ENCODE measurements at places on chromosomes 4 and X.

- no peaks in the 10 kb centered on the region for H3K27me3 ChIP-seq
- H3K36me3 ChIP-seq, result peaks cover 18% of the 10 kb centered on the region
- H3K4me3 ChIP-seq, result no peak overlapping the region
- H3K27ac ChIP-seq, result no peak overlapping the region
- no peaks in the 10 kb centered on the region for H3K4me1 ChIP-seq
- no peak for DNase-seq
Measured at GRCh38 chrX:136214551-136214950, 36.6 kb downstream of the MAP7D3 start.

DNA sequence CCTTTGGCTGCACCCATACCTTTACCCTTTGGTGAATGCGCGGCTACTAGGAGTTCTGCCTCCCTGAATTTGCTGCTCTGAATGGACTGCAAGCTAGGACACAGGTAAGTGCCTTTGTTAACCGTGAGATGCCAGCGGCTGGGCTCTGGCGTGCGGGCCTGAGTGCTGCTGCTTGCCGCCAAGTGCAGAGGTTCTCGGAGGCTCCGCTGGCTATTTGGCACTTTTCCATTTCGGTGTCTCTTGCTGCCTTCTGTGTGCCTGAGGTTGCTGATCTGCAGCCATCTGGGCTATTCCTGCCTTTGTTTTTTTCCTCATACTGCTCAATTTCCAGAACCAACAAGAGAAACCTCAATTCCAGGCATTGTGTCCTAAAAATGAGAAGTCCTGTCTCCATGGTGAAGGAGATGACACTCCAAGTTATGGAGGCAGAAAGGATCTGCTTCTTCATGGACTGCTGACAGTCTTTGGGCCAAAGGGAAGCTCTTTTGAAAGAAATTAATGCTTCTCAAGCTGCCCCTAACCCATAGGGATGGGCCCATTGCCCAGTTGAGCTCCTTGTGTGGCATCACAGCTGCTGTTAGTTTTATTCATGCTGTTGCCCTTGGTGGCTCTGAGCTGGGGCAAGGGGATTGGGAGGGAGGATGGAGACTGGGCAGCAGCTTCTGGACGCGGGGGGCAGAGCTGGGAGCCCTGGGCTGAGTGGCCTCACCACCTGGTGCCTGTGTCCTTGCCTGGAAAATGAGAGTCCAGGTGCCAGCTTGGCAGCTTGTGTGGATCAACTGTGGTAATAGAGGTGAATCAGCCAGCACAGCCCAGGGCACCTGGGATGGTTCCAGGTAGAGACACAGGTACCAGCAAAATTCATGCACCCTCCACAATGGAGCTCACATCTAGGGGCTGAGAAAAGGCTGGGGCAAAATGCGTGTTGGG is 3.8 kb upstream of the TBC1D14 start:
- H3K27me3 ChIP-seq, result no peaks in the 10 kb centered on the region
- no peak overlapping the region for H3K4me3 ChIP-seq
- H3K27ac ChIP-seq, result no peak overlapping the region
- DNase-seq, result no peak

DNA sequence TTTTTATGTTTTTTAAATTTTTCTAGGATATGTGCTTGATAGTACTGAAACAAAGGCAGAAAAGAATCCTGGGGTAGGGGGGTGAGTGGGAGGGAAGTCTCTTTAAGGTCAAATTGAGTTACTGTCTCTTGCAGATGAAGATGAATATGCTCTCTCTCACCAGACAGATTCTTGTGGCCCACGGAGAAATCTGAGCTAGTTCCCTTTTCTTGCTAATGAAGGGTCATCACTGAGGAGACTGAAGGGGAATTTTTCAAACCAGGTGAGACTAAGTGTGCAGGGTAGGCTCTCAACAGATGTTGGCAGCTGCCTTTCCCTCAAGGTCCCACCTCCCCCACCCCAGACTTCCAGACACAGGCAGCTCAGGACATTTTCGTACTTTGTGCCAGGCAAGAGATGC is 21.5 kb downstream of the FAM9C start:
- no peak for DNase-seq
- H3K4me1 ChIP-seq, result no peaks in the 10 kb centered on the region
- no peaks in the 10 kb centered on the region for H3K27me3 ChIP-seq
- no peak overlapping the region for H3K4me3 ChIP-seq
- H3K36me3 ChIP-seq, result 0 out of 2 replicates have a peak, but pooled peaks cover 1% of the 10 kb centered on the region

- peak; percentile 92 for DNase-seq
- peaks cover 4% of the 10 kb centered on the region for H3K4me1 ChIP-seq
- no peaks in the 10 kb centered on the region for H3K27me3 ChIP-seq
- H3K4me3 ChIP-seq, result no peak overlapping the region
- H3K27ac ChIP-seq, result no peak overlapping the region
Measured at GRCh38 chr4:148782284-148782683, 340.1 kb upstream of the NR3C2 start.

DNA sequence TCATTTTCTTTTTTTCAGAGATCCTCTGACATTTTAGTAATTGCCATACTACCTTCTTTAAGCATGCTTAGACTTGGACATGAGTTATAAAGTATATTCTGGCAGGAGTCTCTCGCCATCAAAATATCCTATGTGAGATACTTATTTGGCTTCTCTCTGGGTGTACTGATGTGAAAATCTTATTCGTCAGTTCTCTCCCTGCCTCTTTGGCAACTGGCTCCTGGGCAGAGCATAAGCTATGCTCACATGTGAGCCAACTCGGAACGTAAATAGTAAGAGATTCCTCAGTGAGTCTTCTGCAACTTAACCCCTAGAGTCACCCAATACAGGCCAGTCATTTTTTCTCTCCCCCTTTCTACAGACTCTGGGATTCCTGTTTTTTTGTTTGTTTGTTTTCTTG is 91.6 kb downstream of the MAGEB17 start:
- DNase-seq, result no peak
- H3K27me3 ChIP-seq, result no peaks in the 10 kb centered on the region
- no peaks in the 10 kb centered on the region for H3K4me1 ChIP-seq
- H3K27ac ChIP-seq, result no peak overlapping the region
- no peak overlapping the region for H3K4me3 ChIP-seq
- peaks cover 11% of the 10 kb centered on the region for H3K36me3 ChIP-seq

GRCh38 chr4:87620086-87620485 is 11.8 kb downstream of the DSPP start:
- no peak overlapping the region for H3K4me3 ChIP-seq
- H3K36me3 ChIP-seq, result no peaks in the 10 kb centered on the region
- no peaks in the 10 kb centered on the region for H3K4me1 ChIP-seq
- no peak overlapping the region for H3K27ac ChIP-seq
- H3K27me3 ChIP-seq, result no peaks in the 10 kb centered on the region

DNA sequence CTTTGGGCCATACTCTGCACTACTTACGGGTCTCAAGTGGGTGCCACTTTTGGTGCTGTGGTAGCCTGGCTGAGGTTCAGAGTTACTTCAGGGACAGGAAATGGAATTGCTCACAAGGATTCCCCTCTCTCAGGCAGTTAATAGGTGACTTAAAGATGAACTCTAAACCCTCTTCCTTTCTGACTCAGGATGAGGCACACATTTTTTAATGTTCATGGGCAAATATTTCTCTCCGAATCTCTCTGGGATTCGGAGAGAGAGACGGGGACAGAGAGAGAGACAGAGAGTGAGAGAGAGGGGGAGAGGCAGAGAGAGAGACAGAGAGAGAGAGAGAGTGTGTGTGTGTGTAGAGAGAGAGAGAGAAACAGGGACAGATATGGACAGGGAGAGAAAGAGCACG is 79.8 kb downstream of the NYX start:
- no peak for DNase-seq
- H3K27ac ChIP-seq, result no peak overlapping the region
- H3K4me3 ChIP-seq, result no peak overlapping the region
- no peaks in the 10 kb centered on the region for H3K4me1 ChIP-seq
- H3K27me3 ChIP-seq, result no peaks in the 10 kb centered on the region
- H3K36me3 ChIP-seq, result peaks cover 36% of the 10 kb centered on the region

- no peaks in the 10 kb centered on the region for H3K4me1 ChIP-seq
- no peak overlapping the region for H3K4me3 ChIP-seq
- H3K27ac ChIP-seq, result no peak overlapping the region
- no peak for DNase-seq
Measured at GRCh38 chrX:136159611-136160025, 12.3 kb downstream of the FHL1 start.

DNA sequence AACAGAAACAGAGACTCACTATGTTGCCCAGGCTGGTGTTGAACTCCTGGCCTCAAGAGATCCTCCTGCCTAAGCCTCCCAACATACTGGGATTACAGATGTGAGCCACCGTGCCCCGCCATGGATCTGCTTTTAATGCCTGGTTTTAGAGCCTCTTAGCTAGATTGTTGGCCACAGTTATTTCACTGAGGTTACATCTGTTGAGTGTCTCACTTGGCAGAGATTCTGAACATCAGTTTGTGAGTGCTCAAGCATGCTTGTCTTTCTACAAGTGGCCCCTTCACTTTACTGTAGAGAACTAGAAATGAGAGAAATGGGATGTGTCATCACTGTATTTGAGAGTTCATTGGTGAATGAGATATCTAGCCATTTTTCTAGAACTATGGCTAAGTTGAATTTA is 218.5 kb downstream of the APBB2 start:
- DNase-seq, result no peak
- no peaks in the 10 kb centered on the region for H3K36me3 ChIP-seq
- H3K4me3 ChIP-seq, result no peak overlapping the region
- no peaks in the 10 kb centered on the region for H3K4me1 ChIP-seq
- no peak overlapping the region for H3K27ac ChIP-seq

DNA sequence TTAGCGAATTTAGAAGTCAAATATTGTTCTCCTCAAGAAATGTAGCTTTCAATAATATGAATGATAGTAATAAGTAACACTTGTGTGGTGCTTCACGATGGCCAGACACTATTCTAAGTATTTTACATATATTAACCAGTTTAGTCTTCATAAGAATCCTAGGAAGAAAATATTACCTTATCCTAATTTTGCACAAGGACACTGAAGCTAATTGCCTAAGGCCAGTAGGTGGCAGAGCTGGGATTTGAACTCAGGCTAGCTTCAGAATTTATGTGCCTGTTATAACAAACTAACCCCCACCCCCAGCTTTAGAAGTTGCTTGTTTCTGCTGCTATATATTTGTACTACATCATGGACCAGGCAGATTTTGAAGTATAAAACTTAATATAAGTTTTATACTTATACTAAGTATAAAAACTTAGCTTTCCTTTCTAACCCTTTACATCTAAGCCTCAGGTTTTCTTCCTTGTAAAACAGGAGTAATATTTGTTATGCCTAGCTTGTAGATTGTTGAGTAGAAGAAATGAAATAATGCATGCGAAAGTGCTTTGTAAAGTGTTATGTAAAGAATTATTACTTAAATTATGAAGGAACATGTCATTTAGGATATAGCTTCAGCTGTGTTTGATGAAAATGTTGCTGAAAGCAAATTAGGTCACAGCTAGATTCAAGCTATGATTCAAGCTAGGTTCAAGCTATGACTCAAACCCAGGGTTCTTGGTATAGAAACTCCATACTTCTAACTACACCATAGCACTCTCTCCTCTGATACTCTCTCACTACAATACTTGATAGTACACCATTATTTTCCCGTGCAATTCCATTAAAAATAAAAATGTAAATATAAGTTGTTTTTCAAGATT is 4.2 kb upstream of the CDS1 start:
- H3K4me1 ChIP-seq, result peaks cover 2% of the 10 kb centered on the region
- no peaks in the 10 kb centered on the region for H3K27me3 ChIP-seq
- peak overlapping the region; percentile 34 for H3K27ac ChIP-seq
- no peak for DNase-seq
- H3K36me3 ChIP-seq, result no peaks in the 10 kb centered on the region

DNA sequence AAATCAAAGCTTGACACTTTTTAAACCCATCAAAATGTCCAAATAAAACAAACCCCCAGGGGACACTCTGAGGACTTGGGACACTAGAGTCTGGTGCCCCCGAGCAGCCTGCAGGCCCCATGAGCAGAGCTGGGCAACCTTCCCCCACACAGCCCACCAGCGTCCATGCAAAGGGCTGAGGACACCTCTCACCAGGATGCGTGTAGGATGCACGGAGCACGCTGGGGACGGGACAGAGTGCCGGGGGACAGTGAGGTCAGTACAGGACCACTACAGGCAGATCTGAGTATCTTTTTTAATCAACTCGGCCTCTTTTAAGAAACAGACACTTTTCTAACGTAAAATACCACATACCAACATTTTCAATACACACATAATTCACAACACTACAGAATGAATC is 6.9 kb downstream of the GAK start:
- H3K36me3 ChIP-seq, result peaks cover 3% of the 10 kb centered on the region
- no peaks in the 10 kb centered on the region for H3K27me3 ChIP-seq
- DNase-seq, result no peak
- no peaks in the 10 kb centered on the region for H3K4me1 ChIP-seq
- H3K4me3 ChIP-seq, result no peak overlapping the region
- H3K27ac ChIP-seq, result no peak overlapping the region
